Activated T-helper 2 cell treated with anti-CD3 and anti-CD28 coated beads, Interferon-gamma antibody, Interleukin-2, Interleukin-4, amounts not matched to agents 10 μg/mL and 5 μg/mL and 100 μg/mL, durations not matched to agents 14 hours and 24 hours and 36 hours (primary cell): ENCODE measurements at places on chromosomes 2 and 18. TPM values are rescaled to one million over a fixed set of nuclear protein-coding genes. Genes with fewer than 3 reads are reported as not detected.

ABCG5 gene
- 0.14 TPM in 2 replicates for total RNA-seq

IL1RL1 gene
- 10.7 and 11.1 TPM in 2 replicates for total RNA-seq

KIDINS220 gene
- 24.7 and 26.1 TPM in 2 replicates for total RNA-seq

DNA sequence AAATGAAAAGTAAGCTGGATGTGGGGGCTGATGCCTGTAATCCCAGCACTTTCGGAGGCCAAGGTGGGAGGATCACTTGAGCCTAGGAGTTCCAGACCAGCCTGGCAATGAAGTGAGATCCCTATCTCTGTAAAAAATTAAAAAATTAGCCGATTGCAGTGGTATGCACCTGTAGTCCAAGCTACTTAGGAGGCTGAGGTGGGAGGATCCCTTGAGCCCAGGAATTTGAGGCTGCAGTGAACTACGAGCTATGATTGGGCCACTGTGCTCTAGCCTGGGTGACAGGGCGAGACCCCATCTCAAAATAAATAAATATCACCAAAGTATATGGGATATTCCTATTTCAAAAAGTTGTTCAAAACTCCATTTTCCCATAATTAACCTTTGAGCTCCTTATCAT, 101.1 kb upstream of the FZD5 start:
- no peak overlapping the region for H3K4me3 ChIP-seq
- no peak overlapping the region for H3K27ac ChIP-seq
- DNase-seq, result no peak
- no peaks in the 10 kb centered on the region for H3K27me3 ChIP-seq

DNA sequence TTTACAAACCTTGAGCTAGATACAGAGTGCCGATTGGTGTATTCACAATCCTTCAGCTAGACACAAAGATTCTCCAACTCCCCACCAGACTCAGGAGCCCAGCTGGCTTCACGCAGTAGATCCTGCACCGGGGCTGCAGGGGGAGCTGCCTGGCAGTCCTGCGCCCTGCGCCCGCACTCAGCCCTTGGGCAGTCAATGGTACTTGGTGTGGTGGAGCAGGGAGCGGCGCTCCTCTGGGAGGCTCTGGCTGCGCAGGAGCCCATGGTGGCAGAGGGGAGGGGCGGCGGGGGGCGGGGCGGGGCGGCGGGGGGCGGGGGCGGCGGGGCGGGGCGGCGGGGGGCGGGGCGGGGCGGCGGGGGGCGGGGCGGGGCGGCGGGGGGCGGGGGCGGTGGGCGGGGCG, 923.4 kb downstream of the SOCS6 start:
- no peaks in the 10 kb centered on the region for H3K36me3 ChIP-seq
- no peaks in the 10 kb centered on the region for H3K4me1 ChIP-seq
- no peaks in the 10 kb centered on the region for H3K27me3 ChIP-seq
- DNase-seq, result no peak
- H3K27ac ChIP-seq, result no peak overlapping the region
